ENCODE measurements at places on chromosomes 6 and 20.

DNA sequence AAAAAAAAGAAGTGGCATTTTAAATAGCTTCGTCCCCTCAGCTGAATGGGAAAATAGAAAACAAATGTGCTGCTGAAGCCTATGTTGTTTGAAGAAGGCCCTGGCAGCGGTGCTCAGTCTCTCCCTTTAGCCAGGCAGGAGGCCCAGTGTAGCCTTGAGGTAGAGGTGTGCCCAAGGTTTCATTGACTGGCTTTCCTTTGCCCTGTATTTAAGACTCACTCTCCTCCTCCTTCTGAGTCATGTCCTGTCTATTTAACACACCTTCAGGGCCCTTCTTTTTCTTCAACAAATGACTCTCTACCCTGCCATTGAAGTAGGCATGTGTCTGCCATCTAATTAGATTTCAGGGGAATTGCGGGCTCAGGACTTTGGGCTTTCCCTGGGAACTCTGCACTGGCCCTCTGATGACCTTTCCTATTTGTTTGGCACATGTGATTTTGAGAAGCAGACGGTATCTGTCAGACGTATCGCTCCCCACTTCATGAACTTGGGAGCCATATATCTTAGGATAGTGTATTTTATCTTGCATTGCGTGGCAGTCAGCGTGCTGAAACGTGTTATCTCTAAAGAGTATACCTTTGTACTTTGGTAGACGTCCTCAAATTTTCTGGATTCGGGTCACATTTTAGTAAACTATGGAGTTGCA is 4.3 kb downstream of the TJAP1 start:
- no peak for DNase-seq

DNA sequence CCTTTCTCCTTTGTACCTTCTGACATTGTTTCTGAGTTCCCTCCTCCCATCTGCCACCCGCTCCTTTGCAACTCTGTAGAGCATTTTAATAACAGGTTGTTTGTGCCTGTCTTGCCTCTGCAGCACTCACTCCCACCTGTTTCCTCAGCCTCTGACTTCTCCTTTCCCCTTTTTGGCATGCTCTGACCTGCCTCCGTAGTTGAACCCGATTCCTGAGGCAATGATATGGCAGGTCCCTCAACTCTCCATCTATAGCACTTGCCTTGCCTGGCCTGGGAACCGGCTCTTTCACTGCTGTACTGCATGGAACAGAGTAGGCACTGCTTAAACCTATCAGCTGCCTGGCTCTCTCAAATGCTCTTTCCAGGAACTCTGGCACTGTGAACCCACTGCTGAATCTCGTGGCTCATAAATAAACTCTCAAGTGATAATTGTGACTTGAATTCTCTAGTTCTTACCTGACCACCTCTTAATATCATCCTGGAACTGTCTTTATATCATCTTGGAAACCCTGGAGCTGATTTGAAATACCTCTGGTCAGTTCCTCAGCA is 50.3 kb downstream of the UTRN start:
- no peak for DNase-seq

DNA sequence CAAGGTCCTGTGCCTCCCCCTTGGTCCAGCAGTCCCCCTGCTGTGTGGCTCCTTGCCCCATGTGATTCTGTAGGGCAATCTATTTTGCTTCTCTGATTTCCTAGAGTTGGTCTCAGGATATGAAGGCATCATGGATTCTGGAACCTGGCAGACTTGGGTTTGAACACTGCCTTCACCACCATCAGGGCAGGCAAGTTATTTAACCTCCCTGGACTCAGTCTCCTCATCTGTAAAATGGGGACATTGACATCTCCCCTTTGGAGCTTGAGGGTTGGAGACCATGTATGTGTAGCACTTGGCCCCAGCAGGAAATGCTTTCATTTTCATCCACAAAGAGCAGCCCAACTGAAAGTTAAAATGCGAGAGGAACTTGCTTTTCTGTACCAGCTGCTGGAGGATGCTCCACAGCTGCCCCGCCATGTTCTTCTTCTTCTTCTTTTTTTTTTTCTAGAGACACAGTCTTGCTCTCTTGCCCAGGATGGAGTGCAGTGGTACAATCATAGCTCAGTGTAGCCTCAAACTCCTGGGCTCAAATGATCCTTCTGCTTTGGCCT is 6.7 kb downstream of the TOX2 start:
- no peak for DNase-seq

GRCh38 chr6:147149092-147149491 is 55.1 kb upstream of the STXBP5 start:
- DNase-seq, result no peak

GRCh38 chr6:6870921-6871320 is 236.8 kb upstream of the RREB1 start:
- DNase-seq, result no peak

GRCh38 chr6:52130440-52130839 is 43.0 kb upstream of the PKHD1 start:
- DNase-seq, result no peak

GRCh38 chr6:159819932-159820640 is 20.0 kb downstream of the PNLDC1 start:
- DNase-seq, result peak; percentile 33

DNA sequence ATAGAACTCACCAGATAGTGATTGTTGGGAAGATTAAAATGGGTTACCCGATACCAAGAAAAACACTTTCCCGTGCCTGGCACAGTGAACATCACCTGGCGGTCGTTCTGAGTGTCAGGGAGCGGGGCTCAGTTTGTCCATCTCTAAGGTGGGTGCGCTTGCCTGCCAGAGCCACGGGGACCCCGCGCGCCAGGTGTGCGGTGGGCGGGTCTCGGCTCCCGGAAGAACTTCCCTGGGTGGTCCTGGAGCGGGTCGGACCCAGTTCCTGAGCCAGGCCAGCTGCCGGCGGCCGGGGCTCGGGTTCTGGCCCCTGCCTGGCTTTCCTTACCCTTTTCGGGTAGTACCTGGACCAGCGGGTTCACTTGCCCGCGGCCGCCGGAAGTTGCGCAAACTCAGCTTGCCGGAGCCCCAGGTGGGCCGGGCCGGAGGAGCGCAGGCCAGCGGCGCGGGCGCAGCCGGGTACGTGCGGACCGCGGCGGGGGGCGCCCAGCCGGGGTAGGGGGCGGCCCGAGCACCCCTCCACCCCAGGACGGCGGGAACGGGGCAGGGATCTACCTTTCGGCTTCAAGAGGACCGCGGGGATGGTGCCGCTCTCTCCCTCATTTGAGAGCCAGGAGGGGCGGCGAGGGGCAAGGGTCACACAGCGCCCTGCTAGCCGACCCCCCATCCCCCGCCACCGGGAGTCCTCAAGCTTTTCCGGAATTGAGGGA is 7.5 kb downstream of the FAM110A start:
- DNase-seq, result no peak

DNA sequence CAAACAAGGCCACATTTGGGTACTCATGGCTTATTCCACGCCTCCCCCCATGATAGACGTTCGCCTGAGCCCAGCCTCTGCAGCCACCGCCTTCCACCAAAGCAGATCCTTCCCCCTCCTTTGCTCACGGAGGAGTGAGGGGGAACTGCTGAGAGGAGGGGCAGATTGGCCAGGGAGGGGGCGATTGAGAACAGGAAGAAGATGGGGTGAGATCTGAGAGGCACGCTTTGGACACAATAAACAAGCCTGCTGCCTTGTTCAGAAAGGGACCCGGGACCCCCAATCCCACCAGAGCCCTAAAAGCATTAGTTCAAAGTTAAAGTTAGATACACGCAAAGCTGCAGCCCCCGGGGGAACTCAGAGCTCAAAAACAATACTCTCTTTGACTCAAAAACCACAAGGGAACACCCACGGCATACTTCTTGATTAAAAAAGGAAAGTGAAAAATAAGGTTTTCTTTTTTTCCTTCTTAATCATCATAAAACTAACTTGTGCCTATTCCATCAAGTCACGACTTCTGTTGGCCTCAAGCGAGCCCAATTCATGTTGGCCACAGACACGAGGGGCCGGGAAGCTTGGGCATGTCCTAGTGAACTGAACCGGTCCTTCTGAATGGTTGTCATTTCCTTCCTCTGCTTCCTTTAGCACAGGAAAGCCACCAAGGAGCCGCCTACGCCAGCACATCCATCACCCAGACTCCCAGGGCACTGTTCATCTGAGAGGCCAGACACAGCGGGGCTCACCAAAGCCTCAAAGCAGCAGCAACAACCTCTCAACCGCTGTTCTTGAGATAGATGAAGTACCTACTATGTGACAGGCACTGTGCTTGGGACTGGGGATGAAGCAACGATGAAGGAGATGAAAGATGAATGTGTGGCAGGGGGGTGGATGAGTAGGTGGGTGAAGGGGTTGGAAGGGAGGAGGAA is 44.7 kb downstream of the NFATC2 start:
- DNase-seq, result peak; percentile 58

- DNase-seq, result no peak
These were observed 236.3 kb downstream of the EPHA7 start for GRCh38 chr6:93182938-93183479.

GRCh38 chr6:168784426-168784825 is 343.4 kb downstream of the SMOC2 start:
- no peak for DNase-seq

- no peak for DNase-seq
These were observed 82.7 kb downstream of the DLL1 start for GRCh38 chr6:170208182-170208601.

GRCh38 chr6:102981490-102982015 is 1588.0 kb downstream of the GRIK2 start:
- no peak for DNase-seq

DNA sequence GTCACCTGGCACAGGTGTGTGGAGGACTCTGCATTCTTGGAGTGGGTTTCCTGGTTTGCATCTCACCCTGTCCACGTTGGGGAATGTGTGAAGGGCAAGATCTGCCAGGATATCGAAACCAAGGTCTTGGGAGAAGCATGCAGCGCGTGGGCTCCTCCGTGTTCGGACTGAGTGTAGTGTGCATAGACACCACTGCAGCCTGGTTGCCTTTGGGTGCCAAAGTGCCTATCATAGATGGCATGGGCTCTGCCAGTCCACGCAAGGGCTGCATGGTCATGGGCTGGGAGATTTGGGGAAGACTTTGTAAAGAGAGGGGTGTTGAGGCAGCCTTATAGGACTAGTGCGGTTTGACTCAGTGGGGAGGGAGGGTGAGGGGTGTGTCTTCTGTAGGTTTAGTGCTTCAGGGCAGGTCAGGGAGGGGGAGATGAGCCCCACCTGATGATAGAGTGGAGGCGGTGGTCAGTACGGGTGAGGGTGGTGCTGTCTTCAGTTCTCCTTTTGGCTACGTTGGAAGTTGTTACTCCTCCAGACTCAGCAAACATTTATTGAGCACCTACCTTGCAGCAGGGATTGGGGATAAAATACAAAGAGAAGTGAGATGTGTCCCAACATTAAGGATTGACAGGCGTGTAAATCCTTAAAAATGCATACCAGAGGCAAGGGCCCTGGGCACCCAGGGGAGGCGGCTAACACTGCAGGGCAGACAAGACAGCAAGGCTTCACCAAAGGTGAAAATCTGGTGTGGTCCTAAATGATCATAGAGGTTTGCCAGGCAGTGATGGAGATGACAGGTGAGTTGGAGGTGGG is 28.3 kb downstream of the DUSP22 start:
- no peak for DNase-seq

GRCh38 chr6:169162752-169163407 is 90.8 kb downstream of the THBS2 start:
- DNase-seq, result no peak

DNA sequence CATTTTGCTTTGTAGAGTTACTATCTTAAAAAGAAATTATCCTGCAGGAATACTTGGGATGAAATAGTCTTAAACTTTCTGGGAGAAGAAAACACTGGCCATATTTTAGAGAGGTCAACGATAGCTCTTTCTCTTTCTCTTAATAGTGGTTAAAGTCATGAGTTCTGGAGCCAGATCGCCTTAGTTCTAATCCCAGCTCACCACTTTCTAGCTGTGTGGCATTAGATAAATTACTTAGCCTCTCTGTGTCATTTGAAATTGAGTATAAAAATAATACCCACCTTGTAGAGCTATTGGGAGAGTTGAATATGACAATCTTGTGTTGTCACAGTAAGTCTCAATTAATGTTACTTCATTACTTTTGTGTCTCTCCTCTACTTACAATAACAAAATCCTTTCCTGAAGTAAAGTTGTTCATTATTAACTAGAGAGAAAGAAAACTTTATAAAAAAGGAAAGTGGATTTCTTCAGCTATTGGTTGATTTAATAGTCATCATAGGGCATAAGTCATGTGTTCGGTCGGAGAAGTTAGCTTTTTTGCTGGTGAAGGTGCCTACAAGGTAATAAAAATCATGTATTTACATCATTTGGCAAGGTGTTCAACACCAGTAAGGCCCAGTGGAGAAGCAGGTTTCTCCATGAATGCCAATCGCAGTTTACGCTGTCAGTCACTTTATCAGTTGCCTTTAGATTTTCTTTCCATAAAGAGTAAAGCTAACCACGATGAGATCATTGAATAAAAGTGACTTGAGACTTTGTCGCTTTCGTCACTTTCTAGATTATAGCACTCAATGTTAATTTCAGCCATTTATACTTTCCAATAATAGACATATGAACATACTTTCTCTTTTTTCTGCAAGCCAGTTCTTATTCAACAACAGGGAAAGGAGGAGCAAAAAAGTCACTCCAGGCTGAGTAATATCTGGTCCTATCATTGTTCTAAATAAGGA is 2.0 kb downstream of the NEDD9 start:
- no peak for DNase-seq

DNA sequence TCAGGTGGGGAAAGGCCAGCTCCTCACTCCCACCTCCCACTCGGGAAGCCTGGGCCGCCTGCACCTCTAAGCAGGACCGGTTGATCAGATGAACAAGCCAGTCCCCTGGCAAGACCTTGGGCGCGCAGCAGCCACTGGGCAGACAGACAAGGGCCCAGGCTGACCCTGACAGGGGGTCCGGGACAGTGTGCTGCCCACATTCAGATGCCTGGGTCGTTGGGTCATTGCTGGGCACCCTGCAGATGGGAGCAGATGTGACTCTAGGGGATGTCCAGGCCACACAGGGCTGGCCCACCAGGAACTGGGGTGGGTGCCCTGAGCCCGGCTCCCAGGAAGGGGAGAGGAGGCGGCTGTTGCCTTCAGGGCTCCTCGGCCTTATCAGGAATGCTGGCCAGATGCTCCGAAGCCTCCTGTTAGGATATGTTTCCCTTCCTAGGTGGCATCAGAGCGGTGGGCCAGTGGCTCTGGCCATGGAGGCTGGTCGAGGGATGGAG is 17.3 kb upstream of the FRMD1 start:
- DNase-seq, result no peak

- DNase-seq, result no peak
These were observed 150.6 kb downstream of the RPS12 start for GRCh38 chr6:132964868-132965382.

DNA sequence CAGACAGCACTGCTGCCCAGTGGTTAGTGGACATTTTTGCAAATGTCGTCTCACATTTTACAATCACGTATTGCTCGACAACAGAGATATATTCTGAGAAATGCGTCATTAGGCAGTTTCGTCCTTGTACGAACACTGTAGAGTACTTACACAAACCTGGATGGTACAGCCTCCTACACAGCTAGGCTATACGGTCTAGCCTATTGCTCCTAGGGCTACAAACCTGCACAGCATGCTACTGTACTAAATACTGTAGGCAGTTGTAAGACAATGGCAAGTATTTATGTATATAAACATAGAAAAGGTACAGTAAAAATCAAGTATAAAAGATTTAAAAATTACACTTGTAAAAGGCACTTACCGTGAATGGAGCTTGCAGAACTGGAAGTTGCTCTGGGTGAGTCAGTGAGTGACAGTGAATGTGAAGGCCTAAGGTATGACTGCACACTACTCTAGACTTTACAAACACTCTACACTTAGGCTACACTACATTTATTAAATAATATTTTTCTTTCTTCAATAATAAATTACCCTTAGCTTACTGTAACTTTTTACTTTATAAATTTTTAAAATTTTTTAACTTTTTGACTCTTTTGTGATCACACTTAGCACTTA is 43.1 kb downstream of the ALDH5A1 start:
- no peak for DNase-seq
